Activated CD8-positive, alpha-beta T cell treated with anti-CD3 and anti-CD28 coated beads, Interleukin-2, amount 10 ng/mL, durations not matched to agents 7 days and 5 days (primary cell): ENCODE measurements at places on chromosomes 2 and 18.

- no peak for DNase-seq
Measured at GRCh38 chr2:237391140-237391539, 22.8 kb downstream of the COL6A3 start.

GRCh38 chr2:142180820-142181533, 50.2 kb upstream of the LRP1B start:
- DNase-seq, result no peak

- no peak for DNase-seq
Measured at GRCh38 chr2:235011607-235011928, 59.8 kb downstream of the SH3BP4 start.

GRCh38 chr18:21391074-21391673, 149.1 kb downstream of the GREB1L start:
- DNase-seq, result no peak

GRCh38 chr2:42028571-42029148, 19.2 kb upstream of the PKDCC start:
- no peak for DNase-seq

- DNase-seq, result no peak
Measured at GRCh38 chr18:25604894-25605597, 253.1 kb upstream of the ZNF521 start.

DNA sequence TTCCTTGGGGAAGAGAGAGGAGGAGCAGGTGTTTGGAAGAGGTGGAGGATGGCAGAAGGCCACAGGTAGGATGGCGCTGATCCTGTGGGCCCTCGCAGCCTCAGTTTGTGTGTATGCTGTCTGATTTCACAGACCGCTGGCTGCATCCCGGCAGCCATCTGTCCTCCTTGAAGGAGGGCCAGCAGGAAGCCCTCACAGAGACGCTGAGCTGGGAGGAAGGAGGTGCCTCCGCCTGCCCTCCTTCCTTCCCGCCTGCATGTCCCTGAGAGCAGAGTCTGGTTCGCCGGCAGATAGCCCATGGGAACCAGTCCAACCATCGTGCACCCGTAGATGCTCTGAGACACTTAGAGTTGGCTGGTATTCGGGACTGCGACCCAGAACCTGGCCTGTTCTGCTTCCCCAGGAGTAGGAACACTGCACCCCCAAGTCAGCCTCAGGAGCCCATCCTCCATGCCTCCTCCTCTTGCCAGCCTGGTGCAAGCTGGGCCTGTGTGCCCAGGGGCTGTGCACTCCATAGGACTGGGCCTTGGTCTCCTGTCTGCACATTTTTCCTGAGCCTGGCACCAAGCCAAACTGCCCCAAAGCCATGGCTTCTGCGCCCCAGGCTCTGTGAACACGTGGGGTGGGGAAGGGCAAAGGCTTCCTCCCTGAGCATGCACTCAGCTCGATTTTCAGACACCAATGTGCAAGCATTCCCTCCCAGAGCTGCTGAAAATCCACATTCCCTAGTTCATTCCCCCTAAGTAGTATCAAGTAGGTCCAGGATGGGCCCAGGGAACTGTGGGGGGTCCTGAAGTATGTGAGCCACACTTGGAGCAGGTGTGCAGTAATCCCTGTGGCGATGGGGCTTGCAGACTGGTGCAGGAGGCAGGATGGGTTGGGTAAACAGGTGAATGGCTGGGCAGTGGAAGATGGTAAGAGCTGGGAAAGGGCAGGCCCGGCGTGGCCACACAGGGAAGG, 115.6 kb downstream of the SEPTIN10 start:
- no peak for DNase-seq
